T-helper 22 cell (primary cell): ENCODE measurements at places on chromosomes 5 and 9.

GRCh38 chr9:136937186-136938001 lies 7.1 kb downstream of the FBXW5 start:
- DNase-seq = no peak

DNA sequence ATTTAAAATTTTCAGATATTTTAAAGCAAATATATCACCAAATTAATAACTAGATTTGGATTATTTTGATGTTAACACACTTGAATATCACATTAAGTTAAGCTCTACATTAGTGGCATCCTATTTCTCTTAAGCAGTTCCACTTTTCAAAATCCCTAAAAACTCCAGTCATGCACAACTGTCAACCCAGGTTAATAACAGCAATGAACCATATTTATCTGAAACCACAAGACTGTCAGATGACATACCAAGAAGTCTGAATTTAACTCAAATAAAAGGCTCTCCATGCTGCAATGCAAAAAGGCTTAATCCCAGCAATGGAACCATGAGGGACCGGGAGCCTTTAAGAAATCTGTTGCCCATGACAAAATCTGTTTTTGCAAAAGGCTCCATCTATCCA lies 27.5 kb downstream of the FNIP1 start:
- no peak for DNase-seq

GRCh38 chr9:112384219-112384618 lies 4.3 kb downstream of the HSDL2 start:
- DNase-seq = no peak

- no peak for DNase-seq
Measured at GRCh38 chr5:75668977-75669689, 48.1 kb downstream of the POC5 start.

- DNase-seq = no peak
Measured at GRCh38 chr9:135040892-135041291, 46.6 kb upstream of the OLFM1 start.

GRCh38 chr9:91677331-91677730 lies 253.7 kb upstream of the NFIL3 start:
- no peak for DNase-seq

- no peak for DNase-seq
Measured at GRCh38 chr5:135596788-135597187, 18.0 kb upstream of the CXCL14 start.

DNA sequence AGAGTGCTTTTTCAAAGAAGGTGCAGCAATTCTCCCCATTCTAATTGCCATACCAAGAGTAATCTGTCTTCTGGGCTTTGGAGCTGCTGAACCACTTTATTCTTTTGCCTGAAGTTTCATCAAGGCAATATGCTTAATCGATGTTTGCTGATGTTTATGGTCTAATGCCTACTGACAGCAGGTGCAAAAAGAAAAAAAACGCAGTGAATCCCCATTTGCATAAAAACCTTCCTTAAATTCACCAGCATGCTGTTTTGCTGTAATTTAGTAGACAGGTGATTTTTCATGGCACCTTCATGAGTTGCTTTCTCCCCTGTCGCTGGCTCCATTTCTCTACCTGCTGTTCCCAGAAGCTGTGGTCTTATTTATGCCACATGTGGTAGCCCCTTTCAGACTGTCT lies 83.1 kb upstream of the MAST4 start:
- no peak for DNase-seq

GRCh38 chr5:541539-542318 lies 17.5 kb upstream of the SLC9A3 start:
- no peak for DNase-seq

- DNase-seq = no peak
Measured at GRCh38 chr5:112684121-112684520, 53.6 kb upstream of the APC start.

GRCh38 chr9:34049630-34050384 lies 1.1 kb upstream of the UBAP2 start:
- no peak for DNase-seq

- DNase-seq = no peak
Measured at GRCh38 chr9:23746317-23746716, 79.7 kb downstream of the ELAVL2 start.

GRCh38 chr5:107459605-107460004 lies 211.1 kb downstream of the EFNA5 start:
- DNase-seq = no peak

DNA sequence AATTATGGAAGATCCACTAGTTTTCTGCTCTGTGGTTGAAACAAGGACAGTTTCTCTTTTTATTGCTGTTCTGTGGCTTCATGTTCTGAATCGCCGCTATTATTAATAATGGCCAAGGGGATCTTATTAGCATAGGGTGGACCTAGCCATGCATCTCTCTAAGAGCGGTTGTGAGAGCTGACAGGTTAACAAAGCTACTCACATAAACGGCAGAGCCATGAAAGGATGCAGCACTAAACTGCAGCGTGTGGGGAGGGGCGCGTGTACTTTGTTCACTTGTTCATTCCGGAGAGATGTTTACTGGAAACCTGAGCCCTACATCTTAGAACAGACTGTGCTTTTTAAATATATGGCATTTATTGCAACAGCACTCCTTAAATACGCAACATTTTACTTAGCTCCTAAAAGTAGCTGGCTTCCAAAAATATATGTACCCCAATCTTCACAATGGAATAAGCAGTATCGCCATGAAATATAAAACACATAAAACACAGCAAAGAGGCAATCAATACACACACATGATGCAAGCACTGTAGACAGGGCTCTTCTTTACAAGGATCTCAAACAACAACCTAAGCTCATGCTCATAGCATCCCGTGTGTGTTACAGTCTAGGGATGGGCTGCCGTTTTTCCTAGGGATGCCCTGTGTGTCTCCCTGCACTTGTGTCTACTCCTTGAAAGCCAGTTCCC lies 424.6 kb downstream of the MED10 start:
- no peak for DNase-seq

DNA sequence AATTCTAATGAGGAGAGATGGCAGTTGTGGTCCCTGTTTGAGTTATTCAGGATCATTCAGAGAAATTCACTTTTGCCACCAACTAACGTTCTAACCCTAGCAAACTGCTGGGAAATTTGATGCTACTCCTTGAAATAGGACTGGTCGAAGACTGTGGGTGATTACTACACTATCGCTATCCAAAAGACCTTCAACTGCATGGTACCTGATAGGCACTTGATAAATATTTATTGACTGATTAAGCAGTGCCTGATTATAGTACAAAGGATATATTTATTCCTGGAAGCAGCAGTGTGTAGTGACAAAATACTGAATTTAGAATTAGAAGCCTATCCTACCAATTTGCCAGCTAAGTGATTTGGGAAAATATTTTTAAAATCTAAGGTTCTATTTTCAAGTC lies 14.1 kb upstream of the MAP3K1 start:
- DNase-seq = no peak

DNA sequence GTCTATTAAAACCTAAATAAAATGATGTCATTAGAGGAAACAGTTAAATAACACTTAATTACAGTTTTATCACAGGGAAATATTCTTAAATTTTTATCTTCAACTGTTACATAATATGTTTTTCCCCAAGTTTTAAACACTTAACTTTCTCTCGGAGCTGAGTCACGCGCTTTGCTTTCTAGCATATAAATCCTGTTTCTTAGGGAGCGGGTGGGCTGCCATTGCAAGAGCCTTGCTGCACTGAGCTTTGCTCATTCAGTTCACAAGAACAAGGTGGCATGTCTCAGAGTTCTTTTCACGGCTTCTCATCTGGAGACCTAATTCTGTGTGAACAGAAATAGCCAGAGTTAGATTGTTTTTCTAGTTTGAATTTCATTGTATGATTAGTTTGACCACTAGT lies 166.1 kb downstream of the ZSWIM6 start:
- no peak for DNase-seq

- no peak for DNase-seq
Measured at GRCh38 chr9:79129865-79130480, 441.8 kb upstream of the TLE4 start.

DNA sequence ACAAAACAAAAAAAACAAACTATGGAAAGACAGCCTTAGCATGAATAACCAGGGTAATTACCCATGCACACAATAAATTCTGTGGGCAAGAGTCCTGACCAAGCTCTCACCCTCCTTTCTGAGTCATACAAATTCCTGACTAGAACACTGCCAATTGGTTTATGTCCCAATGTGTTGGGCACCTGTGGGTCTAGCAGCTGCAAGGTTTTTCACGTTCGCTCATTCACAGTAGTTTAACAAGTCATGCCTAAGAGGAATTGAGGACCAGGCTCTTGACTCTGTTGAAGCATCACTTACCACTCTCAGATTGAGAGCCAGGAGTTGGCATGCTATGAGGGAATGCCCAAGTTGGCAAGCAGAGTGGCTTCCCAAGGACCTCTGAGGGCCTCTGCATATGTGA lies 205.5 kb upstream of the SLC24A2 start:
- DNase-seq = no peak

GRCh38 chr5:5183189-5183699 lies 43.1 kb downstream of the ADAMTS16 start:
- DNase-seq = no peak

GRCh38 chr9:3698531-3698930 lies 172.7 kb upstream of the RFX3 start:
- DNase-seq = no peak

- no peak for DNase-seq
Measured at GRCh38 chr9:125400725-125401716, 139.4 kb downstream of the GAPVD1 start.

DNA sequence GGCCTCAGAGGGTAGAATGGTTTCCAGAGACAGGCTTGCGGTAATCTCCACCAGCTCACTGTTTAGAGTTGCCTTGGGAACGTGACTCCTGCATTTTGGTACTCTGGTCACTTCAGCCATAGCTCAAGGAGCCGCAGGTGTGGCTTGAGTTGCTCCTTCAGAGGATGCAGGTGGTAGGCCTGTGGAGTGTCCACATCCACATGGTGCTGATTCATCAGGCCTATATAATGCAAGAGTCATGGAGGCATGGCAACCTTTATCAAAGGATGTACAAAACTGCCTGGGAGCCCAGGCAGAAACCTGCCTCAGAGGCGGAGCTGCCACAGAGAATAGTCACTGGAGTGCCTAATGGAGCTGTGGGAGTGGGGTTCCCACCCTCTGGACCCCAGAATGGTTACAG lies 114.2 kb downstream of the ANXA1 start:
- DNase-seq = no peak

- DNase-seq = no peak
Measured at GRCh38 chr5:11684607-11685006, 219.6 kb downstream of the CTNND2 start.

DNA sequence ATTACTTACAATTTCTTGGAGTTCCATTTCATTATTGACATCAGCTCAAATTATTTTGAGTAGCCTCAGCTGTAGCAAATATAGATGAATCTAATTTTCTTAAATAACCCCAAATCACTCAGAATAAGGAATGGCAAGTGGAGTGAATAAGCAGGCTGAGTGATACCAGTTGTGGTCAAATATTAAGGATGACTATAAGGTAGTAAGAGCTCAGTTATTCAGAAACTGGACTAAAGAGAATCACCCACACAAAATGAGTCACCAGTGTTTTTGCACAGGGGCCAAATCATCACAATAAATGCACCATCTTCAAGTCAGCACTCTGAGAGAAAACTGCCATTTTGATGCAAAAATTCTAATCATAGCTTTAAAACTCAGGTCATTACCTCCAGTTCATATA lies 128.9 kb upstream of the TARS1 start:
- no peak for DNase-seq

- DNase-seq = no peak
Measured at GRCh38 chr9:132409828-132410528, at the start of gene CFAP77. TSS of gene CFAP77 (plus strand) at chr9:132410211. CDS start at chr9:132410272, 61 bp downstream.

GRCh38 chr5:109326919-109327318 lies 82.9 kb downstream of the PJA2 start:
- DNase-seq = no peak

DNA sequence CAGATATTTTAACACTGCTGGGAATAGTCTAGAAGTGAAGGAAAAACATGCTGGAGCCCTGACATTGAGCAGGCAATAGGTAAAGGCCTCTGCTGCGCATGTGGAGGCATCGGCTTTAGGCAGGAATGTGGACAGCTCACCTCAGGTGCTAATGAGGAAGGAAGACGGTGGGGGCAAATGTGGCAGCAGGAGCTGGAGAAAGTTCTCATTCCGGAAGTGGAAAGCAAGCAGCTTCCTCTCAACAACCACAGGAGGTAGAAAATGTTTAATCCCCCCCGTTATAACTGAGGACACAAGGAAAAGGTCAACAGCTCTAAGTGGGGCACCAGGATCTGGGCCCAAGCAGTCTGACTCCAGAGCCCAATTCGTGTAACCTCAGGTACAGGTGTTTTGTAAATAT lies 7.6 kb upstream of the RPS14 start:
- DNase-seq = no peak
